ENCODE measurements at places on chromosomes 12 and 14. TPM values are rescaled to one million over a fixed set of nuclear protein-coding genes. Genes with fewer than 3 reads are reported as not detected.

DNA sequence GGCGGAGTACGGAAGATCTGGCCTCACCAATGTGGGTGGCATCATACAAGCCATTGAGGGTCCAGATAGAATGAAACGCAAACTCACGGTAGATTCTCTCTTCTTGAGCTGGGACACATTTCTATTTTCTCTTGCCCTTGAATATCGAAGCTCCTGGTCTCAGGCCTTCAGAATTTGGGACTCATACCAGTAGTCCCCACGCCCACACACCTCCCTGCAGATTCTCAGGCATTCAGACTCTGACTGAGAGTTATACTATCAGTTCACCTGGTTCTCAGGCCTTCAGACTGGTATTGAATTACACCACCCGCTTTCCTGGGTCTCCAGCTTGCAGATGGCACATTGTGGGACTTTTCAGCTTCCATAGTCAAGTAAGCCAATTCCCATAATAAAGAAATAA lies 37.8 kb downstream of the EIF2S3B start:
- H3K4me3 ChIP-seq: no peak overlapping the region
- no peak overlapping the region for H3K27ac ChIP-seq
- no peaks in the 10 kb centered on the region for H3K4me1 ChIP-seq
- no peak for DNase-seq
- H3K36me3 ChIP-seq: no peaks in the 10 kb centered on the region

DNA sequence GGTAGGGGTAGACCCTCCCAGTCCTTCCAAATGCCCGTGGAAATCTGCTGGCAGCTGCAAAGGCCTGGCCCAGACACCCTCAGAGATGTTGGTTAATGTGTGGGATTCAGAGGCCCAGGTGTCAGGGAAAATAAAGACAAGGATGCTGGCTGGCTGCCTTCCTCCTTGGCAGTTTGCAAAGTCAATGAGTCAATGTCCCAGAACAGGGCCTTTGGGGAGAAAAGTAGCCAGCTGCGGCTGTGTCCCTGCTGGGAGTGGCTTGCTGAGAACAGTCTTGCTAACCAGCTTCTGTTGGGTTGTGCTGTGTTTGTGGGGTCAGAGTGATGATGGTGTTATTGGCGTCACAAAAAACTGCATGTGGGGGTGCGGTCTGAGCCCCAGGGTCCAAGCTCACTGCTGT lies 29.2 kb downstream of the GLRX5 start:
- peak; percentile 66 for DNase-seq
- H3K27ac ChIP-seq: no peak overlapping the region
- H3K4me3 ChIP-seq: no peak overlapping the region

DNA sequence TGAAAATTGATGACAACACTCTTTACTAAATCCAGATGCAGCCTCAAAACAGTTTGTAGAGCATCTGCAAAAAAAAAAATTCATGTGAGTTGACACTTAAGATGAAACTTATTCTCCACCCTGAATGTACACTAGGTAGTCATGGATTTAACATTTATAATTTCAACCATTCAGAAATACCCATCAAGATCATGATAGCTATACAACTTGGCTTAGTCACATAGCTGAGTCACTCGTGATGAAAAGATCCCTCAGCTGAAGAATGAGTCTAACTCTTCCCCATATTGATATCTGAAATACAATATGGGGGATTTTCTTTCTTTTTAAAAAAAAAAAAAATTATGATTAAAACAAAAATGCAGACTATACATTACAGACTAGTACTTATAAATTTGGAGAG lies 104.8 kb upstream of the PLEKHG7 start:
- no peak overlapping the region for H3K27ac ChIP-seq
- no peaks in the 10 kb centered on the region for H3K36me3 ChIP-seq
- DNase-seq: no peak
- no peaks in the 10 kb centered on the region for H3K4me1 ChIP-seq

LUM gene
- 120 TPM for total RNA-seq
